CD4-positive, alpha-beta memory T cell (primary cell): ENCODE measurements at places on chromosomes 5 and 9.

- DNase-seq: peak; percentile 60
Measured at GRCh38 chr5:80191991-80192398, 63.9 kb downstream of the SERINC5 start.

- no peak for DNase-seq
Measured at GRCh38 chr5:142486581-142486980, 161.8 kb upstream of the SPRY4 start.

DNA sequence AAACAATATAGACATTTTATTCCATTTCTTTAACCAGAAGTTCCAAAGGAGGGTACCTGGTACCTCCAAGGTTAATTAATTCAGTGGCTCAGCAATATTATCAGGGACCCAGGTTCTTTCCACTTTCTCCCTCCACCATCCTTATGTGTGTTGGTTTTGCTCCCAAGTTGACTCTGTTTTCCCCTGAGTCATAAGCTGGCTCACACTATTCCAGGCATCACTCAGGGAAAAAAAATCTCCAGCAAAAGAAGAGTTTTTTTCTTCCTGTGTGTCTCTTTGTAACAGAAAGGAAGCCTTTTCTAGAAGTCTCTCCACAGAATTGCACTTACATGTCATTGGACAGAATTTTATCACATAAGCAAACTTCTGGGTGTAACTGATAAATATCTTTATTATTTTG is 31.2 kb upstream of the GALNT10 start:
- no peak for DNase-seq

DNA sequence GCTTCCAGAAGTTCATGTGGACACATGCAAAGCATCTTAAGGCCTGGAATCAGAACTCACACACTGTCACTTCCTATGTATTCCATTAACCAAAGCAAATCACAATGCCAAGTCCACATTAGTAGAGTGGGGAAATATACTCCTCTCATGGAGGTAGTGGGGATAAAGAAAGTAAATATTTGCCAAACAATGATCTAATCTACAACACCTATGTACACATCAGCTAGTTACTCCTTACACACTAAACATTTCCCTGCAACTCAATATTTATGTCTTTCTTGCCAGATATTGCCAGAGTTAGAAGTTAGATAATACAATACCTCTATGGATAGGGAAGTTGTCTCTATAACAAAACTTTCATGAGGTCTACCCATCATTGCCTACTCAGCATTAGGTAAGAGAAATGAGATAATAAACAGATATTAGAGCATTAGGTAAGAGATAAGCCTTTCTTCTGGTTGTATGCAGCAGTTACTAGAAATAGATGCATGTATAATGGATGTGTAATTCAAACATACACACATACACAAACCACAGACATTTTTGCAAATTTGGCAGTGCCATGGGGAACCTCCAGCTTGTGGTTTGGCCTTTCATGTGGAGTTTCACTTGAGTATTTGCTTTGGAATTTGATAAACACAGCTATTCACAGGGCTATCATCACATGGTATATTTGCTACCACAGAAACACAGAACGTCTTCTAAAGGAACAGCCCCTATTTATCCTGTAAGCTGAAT is 196.5 kb downstream of the TLE1 start:
- no peak for DNase-seq

DNA sequence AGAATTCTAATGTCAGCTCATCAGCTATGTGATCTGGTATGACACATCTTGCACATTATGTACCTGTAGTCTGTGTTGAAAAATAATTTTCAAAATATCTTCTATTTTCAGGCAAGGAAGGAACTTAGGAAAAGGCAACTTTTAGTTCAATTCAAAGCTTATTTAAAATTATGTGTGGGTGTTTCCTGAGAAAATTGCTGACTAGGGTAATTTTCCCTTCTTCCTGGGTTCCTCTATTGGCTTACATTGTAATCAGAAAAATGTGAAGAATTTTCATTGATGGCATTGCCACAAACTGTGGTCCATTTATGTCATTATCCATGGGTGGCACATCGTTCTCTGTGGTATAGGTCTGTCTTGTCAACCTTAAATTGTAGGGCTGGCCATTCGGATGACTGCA is 328.7 kb upstream of the SGCD start:
- DNase-seq: no peak

- DNase-seq: no peak
Measured at GRCh38 chr5:123283031-123283430, 140.2 kb downstream of the CEP120 start.

DNA sequence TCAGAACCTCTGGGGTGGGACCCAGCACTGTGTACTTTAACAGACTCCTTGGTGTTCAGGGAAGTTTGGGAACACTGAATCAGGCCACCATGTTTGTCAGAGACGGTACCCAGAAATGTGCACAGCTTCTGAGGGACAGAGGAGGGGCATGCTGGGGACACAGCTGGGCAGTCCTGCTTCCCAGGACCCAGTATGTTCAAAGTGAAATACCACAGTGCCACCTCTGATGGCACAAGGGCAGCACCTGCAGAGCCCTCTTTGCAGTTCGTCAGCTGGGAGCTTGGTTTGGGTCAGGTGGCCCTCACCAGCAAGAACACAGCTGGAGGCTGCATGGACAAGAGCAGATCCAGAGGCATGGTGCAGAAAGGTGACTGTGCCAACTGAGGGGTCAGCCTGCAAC is 51.2 kb downstream of the NDST1 start:
- no peak for DNase-seq
